ENCODE measurements at places on chromosomes 4 and X.

DNA sequence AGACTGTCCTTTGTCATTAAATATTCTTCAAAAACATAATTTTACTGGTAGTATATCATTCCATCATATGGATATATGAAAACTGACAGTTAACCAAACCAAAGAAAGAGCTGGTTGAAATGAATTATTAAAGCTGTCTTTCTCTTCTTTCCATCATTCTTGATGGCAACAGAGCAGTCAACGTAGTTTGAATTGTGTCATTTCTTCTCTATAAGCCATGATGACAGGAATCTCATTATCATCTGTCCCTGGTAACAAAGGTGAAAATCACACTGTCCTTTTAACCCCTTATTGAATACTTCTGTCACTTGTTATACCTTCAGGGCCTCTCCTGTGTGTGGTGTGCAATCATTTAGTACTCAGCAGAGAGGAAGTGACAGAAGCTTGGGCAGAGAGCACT lies 197.0 kb upstream of the SLITRK2 start:
- no peak for DNase-seq

DNA sequence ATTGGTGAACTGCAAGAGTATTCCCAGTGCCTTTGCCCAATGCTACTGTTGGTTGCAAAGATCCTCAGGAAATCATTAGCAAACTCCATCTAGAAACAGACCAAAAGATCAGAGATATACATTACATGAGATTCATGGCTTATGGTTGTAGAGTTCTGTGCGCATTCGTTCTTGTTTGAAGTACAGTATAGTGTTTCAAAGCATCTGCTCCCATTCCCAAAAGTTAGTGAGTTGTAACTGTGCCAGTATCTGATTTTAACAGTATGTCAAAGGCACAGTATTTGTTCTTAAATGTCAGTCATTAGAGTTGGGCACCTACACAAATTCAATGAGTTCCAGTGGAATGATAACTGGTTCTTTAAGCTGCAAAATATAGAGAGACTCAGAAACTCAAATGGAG lies 314.7 kb upstream of the ATOH1 start:
- no peak for DNase-seq

DNA sequence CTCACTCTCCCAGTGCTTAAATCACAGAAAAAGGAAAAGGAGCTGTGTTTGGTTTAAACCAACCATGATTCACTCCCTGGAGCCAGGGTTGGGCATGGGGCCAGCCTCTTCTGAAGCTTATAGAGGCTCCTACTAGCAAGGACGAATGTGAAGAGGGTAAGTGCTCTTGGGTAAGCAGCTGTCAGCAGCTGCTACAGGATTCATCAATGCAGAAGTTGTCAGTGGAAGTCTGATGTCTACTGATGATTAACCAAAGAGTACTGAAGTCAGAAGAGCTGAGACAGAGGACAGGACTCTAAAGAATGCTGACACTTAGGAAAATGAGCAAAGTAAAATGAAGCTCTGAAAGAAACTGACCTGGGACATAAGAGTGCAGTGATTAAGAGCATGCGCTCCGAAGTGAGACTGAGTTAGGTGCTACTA lies 32.7 kb upstream of the JADE1 start:
- DNase-seq, result no peak

DNA sequence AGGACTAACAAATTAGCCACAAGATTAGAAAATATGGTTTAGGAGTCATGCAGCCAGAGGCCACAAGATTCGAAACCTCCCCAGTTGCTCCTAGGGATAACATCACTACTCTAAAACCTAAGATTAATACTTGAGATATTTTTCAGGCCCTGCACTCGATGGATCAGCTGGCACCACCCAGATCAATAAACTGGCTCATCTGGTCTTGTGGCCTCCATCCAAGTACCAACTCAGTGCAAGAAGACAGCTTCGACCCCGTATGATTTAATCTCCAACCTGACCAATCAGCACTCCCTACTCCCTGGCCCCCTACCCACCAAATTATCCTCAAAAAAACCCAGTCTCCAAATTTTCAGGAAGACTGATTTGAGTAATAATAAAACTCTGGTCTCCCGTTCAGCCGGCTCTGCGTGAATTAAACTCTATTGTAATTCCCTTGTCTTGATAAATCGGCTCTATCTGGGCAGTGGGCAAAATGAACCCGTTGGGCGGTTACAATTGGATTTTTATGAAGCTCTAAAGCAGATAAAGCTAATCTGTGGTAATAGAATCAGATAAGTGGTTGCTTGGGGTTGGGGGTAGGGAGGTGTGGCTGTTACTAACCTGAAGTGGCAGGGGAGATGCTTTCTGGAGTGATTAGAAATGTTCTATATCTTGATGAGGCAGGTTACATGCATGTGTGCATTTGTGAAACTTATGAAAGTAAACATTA lies 91.8 kb upstream of the ATXN3L start:
- no peak for DNase-seq

GRCh38 chr4:23458054-23458453 lies 431.8 kb downstream of the PPARGC1A start:
- DNase-seq, result no peak

GRCh38 chr4:88522702-88523324 lies 763 bp downstream of the PYURF start:
- peak; percentile 32 for DNase-seq

DNA sequence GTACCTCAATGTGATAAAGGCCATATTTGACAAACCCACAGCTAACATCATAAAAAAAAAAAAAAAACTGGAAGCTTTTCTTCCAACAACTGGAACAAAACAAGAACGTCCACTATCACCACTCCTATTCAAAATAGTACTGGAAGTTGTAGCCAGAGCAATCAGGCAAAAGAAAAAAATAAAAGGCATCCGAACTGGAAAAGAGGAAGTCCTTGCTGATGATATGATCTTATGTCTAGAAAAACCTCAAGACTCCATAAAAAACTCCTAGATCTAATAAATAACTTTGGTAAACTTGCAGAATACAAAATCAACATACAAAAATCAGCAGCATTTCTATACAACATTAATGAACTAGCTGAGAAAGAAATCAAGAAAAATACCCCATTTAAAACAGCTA lies 134.3 kb downstream of the TEX11 start:
- DNase-seq, result no peak

GRCh38 chr4:71231129-71232055 lies 107.4 kb upstream of the SLC4A4 start:
- DNase-seq, result no peak

- DNase-seq, result no peak
Measured at GRCh38 chr4:176534566-176534965, 214.8 kb downstream of the SPCS3 start.

- DNase-seq, result no peak
Measured at GRCh38 chrX:138648568-138648967, 62.9 kb downstream of the FGF13 start.

DNA sequence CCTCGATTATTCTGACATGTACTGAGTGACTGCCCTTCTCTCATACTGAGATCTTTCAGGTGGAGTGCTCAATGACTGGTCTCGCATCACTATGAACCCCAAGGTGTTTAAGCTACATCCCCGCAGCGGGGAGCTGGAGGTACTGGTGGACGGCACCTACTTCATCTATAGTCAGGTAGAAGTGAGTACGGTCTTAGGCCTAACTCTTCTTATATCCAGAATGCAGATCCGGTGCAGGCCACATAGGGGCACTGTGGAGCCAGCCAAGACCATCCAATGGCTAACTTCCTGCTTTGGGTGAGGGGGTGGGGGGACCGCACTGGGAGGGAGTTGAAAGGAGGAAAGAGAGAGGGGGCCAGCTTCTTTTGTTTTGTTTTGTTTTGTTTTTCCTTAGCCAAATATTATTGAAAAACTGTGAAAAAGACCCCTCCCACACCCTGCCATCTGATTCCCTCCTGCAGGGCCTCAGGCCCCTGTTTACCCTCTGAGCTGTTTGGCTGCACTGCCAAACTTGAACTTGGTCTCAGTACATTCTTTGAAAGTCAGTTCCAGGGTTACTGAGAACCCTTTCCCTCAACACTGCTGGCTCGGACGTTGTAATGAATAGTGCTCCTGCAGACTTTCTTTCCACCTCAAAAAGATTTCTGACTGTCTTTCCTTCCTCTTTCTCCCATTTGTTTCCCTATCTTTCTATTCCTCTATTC lies 16.2 kb downstream of the AWAT2 start:
- DNase-seq, result no peak

DNA sequence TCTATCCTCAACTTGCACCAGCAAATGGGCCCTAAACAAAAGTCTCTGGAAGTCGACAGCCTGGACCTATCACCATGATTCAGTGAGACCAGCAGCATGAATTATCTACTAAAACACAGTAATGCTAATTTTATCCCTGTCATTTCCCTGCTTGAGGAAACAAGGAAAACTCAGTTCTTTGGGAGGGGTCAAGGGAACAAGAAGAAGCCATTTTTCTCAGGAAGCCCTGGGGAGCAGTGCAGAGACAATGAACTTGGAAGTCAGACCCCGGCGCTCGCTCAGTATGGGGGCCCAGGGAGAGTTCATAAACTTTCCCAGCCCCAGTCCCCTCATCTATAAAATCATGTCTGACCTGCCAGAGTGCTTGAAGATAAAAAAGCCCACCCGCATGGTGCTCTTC lies 50.4 kb downstream of the DCTD start:
- DNase-seq, result no peak

- DNase-seq, result no peak
Measured at GRCh38 chr4:37795581-37796195, 30.8 kb upstream of the PGM2 start.

DNA sequence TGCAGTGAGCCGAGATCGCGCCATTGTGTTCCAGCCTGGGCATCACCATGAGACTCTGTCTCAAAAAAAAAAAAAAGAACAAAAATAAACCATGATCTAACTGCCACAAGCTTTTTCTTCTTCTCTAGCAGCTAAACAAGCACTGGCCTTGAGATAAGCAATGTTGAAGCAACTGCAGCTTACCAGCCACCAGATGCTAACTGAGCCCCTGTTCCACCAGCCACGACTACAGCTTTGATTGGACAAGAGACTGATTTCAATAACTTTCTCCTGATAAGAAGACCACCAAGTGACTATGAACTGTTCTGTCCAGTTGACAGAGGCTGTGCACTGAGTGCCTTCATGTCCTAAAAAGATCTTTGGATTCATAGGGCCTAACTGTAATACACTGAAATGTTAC lies 58.5 kb downstream of the DCTD start:
- no peak for DNase-seq

DNA sequence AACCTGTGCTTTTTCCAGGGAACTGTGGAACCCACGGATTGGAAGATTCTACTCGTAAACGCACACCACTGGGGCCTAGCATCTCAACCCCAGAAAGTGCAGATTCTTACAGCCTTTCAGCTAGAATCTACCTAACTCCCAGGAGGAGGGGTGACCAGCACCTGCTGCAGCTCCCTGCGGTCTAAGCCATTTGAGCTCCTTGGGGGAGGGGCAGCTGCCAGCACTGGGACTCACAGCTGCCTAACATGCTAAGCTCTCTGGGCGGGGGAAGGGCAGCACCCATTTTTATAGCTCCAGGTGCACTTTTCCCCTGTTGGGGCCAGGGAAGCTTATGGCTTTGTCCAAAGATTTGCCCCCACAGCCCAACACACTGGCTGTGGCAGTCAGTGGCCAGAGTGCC lies 595.7 kb upstream of the EPHA5 start:
- no peak for DNase-seq

GRCh38 chr4:186642530-186642929 lies 81.1 kb downstream of the FAT1 start:
- no peak for DNase-seq

DNA sequence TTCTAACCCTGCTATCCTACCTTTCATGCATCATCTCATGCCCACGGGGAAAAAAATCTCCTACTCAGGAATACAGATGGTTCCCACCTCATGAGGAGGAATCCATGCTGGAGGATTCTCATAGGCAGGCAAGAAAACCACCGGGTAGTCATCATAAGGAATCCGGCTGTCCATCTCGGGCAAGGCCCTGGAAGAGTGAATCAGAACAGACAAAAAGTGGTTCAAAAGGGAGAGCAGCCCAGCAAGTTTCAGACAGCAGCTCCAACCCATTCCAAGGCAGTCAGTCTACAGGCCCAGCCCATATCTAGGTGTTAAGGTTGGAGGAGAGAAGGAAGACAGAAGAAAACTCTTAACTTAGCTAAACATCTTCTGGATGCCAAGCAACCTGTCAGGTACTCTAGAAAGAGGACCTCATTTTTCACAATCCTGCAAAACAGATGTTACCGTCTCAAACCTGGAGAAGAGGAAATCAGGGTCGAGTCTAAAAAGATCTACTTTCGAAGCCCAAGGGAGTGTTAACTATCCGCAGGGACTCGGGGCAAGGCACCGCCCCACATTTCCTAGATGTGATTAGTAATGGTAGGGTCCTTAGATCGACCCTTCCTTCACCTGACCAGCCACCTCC lies 447 bp downstream of the PDZD11 start:
- DNase-seq, result no peak

- no peak for DNase-seq
Measured at GRCh38 chr4:156556336-156556735, 415.3 kb downstream of the PDGFC start.

DNA sequence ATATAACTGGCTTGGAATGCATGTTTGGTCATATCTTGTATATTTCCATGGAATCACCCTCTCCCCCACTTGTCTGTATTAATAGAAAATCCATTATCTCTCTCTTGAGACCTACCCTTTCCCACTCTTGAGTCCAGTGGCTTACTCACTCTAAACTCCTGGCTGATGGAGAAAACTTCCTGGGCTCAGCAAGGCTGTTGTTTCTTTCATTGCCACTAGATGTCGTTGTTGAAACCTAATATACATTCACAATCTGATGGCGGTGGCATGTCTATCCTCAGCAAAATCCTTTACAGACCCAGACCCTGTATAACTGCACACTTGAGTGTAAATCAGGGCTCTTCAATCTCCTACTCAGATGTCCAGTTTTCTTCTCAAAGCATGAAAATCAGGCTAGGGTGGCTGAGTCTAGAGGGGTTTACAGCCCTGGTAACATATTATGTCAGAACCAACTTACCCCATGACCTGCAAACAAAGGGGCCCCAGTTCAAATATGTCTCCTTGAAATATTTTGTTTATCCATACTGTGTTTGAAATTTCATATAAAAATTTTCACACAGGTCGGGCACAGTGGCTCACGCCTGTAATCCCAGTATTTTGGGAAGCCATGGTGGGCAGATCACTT lies 70.0 kb upstream of the FAM241A start:
- no peak for DNase-seq

- no peak for DNase-seq
Measured at GRCh38 chr4:89331686-89332544, 24.3 kb upstream of the GPRIN3 start.

- DNase-seq, result no peak
Measured at GRCh38 chr4:183906739-183907651, 1.9 kb downstream of the STOX2 start.

GRCh38 chr4:7632341-7632740 lies 197.6 kb upstream of the PSAPL1 start:
- DNase-seq, result no peak

DNA sequence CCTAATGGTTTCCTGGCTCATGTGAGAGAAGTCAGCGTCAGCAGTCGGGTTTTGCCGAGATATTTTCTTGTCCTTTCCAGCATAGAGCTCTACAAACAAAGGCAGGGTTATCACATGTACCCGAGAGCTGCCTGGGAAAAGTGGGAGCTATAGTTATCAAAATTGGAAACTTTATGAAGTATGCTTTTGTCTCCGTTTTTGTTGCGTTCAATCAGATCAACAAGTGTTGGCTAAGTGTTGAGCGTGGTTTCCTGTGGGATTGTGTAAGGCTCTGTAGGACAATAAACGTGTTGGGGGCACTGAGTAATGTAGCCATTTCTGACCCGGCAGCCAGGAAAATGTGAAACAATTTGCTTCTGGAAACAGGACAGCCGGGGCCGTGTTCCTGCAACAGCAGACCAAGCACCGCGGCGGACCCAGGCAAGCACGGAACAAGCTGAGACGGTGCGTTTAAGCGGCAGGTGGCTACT lies at the start of gene BMX:
BMX (plus strand) TSS at position 311 of the 470 bp plus-strand sequence. CDS start 7,547 bp downstream, outside the sequence.
- DNase-seq, result peak; percentile 23
